ENCODE measurements at places on chromosomes 13 and 19. TPM values are rescaled to one million over a fixed set of nuclear protein-coding genes. Genes with fewer than 3 reads are reported as not detected.

The ZNF761 gene
- 16.4 TPM for total RNA-seq

The NOTCH3 gene
- total RNA-seq: 115 TPM

The RASA3 gene
- total RNA-seq: 10.0 TPM

The CDX2 gene
- not detected for total RNA-seq

The CYP4F11 gene
- total RNA-seq: 187 TPM

The FTL gene
- 3,402 TPM for total RNA-seq

The TEX29 gene
- total RNA-seq: not detected

GRCh38 chr13:110299283-110299840 lies 7.6 kb downstream of the COL4A1 start:
- no peak overlapping the region for H3K27ac ChIP-seq
- no peak for DNase-seq
- H3K36me3 ChIP-seq: no peaks in the 10 kb centered on the region
- peaks cover 9% of the 10 kb centered on the region for H3K4me1 ChIP-seq
- no peaks in the 10 kb centered on the region for H3K27me3 ChIP-seq

GRCh38 chr13:103029798-103030197 lies 36.4 kb downstream of the SLC10A2 start:
- H3K4me1 ChIP-seq: peaks cover 8% of the 10 kb centered on the region
- H3K36me3 ChIP-seq: no peaks in the 10 kb centered on the region
- no peaks in the 10 kb centered on the region for H3K27me3 ChIP-seq

DNA sequence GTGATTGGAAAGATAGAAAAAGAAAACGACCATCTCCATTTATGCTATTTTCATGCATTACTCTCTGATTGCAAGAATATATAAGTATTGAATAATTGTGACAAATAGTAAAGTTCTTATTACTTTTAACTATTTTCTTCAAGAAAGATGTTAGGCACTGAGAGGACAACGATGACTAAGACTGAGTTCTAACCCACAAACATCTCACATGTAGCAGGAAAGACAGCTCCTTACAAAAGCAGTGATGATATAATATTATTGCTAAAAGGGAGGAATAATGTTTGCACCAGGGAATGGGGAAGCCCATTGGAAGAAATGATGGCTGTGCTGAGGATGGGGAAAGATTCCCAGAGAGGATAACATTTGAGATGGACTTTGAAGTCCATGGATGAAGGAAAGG lies 22.6 kb downstream of the RXFP2 start:
- DNase-seq: no peak
- no peaks in the 10 kb centered on the region for H3K36me3 ChIP-seq
- no peak overlapping the region for H3K27ac ChIP-seq
- H3K4me1 ChIP-seq: no peaks in the 10 kb centered on the region
- no peak overlapping the region for H3K4me3 ChIP-seq

- no peaks in the 10 kb centered on the region for H3K36me3 ChIP-seq
- no peak for DNase-seq
- H3K4me3 ChIP-seq: no peak overlapping the region
- H3K27me3 ChIP-seq: peaks cover 87% of the 10 kb centered on the region
- H3K4me1 ChIP-seq: no peaks in the 10 kb centered on the region
Observed at GRCh38 chr19:35975608-35976214, 19.3 kb upstream of the SDHAF1 start.

- no peak for DNase-seq
- H3K27me3 ChIP-seq: no peaks in the 10 kb centered on the region
- no peaks in the 10 kb centered on the region for H3K4me1 ChIP-seq
Observed at GRCh38 chr13:35804901-35805300, 326.3 kb downstream of the DCLK1 start.

- no peak overlapping the region for H3K27ac ChIP-seq
- no peaks in the 10 kb centered on the region for H3K4me1 ChIP-seq
- H3K27me3 ChIP-seq: no peaks in the 10 kb centered on the region
- H3K4me3 ChIP-seq: no peak overlapping the region
- peak; percentile 45 for DNase-seq
Observed at GRCh38 chr13:107650081-107650701, 565.1 kb downstream of the LIG4 start.

GRCh38 chr13:80217614-80218456 lies 123.1 kb downstream of the SPRY2 start:
- no peak for DNase-seq
- no peaks in the 10 kb centered on the region for H3K27me3 ChIP-seq
- H3K4me3 ChIP-seq: no peak overlapping the region
- H3K27ac ChIP-seq: no peak overlapping the region
- no peaks in the 10 kb centered on the region for H3K4me1 ChIP-seq
- H3K36me3 ChIP-seq: no peaks in the 10 kb centered on the region

DNA sequence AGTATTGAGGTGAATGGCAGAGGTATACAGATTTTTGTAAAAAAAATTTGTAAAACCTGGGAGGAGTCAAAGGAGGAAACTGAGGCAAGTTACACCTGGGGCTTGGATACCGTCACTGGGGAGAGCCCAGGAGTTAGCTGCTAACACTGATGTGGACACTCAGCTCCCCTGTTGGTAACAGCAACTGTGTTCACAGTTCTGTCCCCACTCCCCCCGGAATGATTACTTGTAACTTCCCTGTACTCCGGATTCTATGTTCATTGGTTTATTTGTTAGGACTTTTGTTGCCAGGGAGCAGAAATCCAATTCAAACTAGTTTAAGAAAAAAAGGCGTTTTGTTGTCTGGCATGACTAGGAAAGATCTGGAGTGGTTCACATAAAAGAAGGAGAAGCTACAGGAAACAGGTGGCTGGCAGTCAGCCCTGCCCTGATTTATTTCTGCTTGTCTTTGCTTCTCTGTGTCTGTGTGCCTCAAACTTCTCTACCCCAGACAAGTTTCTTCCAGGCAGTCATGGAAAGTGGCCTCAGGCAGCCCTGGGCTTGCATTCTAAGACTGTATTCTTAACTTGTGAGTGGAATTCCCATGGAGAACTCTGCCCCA lies 2.3 kb upstream of the GPR12 start:
- no peaks in the 10 kb centered on the region for H3K36me3 ChIP-seq
- no peak overlapping the region for H3K27ac ChIP-seq
- H3K27me3 ChIP-seq: peaks cover 73% of the 10 kb centered on the region
- no peak for DNase-seq

- no peaks in the 10 kb centered on the region for H3K36me3 ChIP-seq
- no peak overlapping the region for H3K27ac ChIP-seq
- peak overlapping the region; percentile 90 for H3K4me3 ChIP-seq
- H3K4me1 ChIP-seq: peaks cover 5% of the 10 kb centered on the region
- no peak for DNase-seq
Observed at GRCh38 chr19:6531163-6531955, 533 bp downstream of the TNFSF9 start.

DNA sequence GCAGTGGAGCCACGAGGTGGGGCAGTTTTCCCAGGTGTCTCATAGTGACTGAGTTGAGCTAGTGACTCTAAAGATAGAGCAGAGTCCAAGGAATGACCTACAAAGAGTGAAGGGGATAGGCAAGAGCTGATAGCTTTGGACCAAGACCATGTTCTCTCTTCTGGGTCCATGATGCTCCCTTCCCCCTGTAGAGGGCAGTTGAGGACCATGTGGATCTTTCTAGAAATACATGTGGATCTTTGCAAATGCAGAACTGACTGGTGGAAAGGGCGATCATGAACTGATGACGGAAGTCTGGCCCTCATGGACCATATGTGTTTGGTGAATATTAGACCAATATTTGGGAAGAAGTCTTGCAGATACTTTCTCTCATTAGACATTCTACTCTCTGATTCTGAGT lies 6.9 kb downstream of the PSG1 start:
- no peak overlapping the region for H3K4me3 ChIP-seq
- H3K4me1 ChIP-seq: peaks cover 32% of the 10 kb centered on the region
- no peak overlapping the region for H3K27ac ChIP-seq

GRCh38 chr13:48728226-48728625 lies 74.5 kb downstream of the CYSLTR2 start:
- H3K27ac ChIP-seq: no peak overlapping the region
- DNase-seq: no peak
- no peak overlapping the region for H3K4me3 ChIP-seq
- H3K36me3 ChIP-seq: no peaks in the 10 kb centered on the region
- H3K27me3 ChIP-seq: no peaks in the 10 kb centered on the region

- no peak overlapping the region for H3K27ac ChIP-seq
- no peaks in the 10 kb centered on the region for H3K36me3 ChIP-seq
Observed at GRCh38 chr19:47002106-47002766, 17.4 kb upstream of the NPAS1 start.

GRCh38 chr13:47886314-47886713 lies 114.8 kb downstream of the SUCLA2 start:
- no peaks in the 10 kb centered on the region for H3K36me3 ChIP-seq
- H3K4me1 ChIP-seq: no peaks in the 10 kb centered on the region
- no peak overlapping the region for H3K27ac ChIP-seq
- no peak for DNase-seq

GRCh38 chr13:36736119-36736726 lies 62.4 kb downstream of the SERTM1 start:
- peak; percentile 11 for DNase-seq
- H3K4me3 ChIP-seq: no peak overlapping the region
- no peaks in the 10 kb centered on the region for H3K36me3 ChIP-seq
- H3K4me1 ChIP-seq: 0 out of 2 replicates have a peak, but pooled peaks cover 5% of the 10 kb centered on the region
- H3K27me3 ChIP-seq: no peaks in the 10 kb centered on the region

DNA sequence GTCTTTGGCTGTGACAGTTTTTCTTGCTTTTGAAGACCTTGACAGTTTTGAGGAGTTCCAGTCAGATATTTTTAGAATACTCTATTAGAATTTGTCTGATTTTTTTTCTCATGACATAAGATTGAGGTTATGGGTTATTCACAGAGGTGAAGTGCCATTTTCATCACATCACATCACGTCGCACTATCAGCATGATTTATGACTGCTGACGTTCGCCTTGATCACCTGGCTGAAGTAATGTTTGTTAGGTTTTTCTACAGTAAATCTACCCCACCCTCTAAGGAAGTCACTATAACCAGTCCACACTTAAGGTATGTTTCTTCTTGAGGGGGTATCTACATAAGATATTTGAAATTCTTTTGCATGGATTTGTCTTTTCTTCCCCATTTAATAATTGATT lies 169.7 kb downstream of the NDFIP2 start:
- H3K27ac ChIP-seq: no peak overlapping the region
- no peaks in the 10 kb centered on the region for H3K36me3 ChIP-seq
- H3K27me3 ChIP-seq: no peaks in the 10 kb centered on the region
- no peak overlapping the region for H3K4me3 ChIP-seq

GRCh38 chr19:6038634-6039405 lies 60.9 kb upstream of the RANBP3 start:
- no peaks in the 10 kb centered on the region for H3K4me1 ChIP-seq
- H3K36me3 ChIP-seq: no peaks in the 10 kb centered on the region
- H3K27ac ChIP-seq: no peak overlapping the region
- no peak overlapping the region for H3K4me3 ChIP-seq
- DNase-seq: no peak
- H3K27me3 ChIP-seq: no peaks in the 10 kb centered on the region

GRCh38 chr19:58407658-58408151 lies 744 bp upstream of the ZNF584 start:
- peak overlapping the region; percentile 73 for H3K4me3 ChIP-seq
- no peak for DNase-seq
- H3K4me1 ChIP-seq: peaks cover 12% of the 10 kb centered on the region
- H3K36me3 ChIP-seq: no peaks in the 10 kb centered on the region

GRCh38 chr13:47004540-47004939 lies 107.7 kb upstream of the HTR2A start:
- no peaks in the 10 kb centered on the region for H3K27me3 ChIP-seq
- H3K4me3 ChIP-seq: no peak overlapping the region
- no peaks in the 10 kb centered on the region for H3K4me1 ChIP-seq

DNA sequence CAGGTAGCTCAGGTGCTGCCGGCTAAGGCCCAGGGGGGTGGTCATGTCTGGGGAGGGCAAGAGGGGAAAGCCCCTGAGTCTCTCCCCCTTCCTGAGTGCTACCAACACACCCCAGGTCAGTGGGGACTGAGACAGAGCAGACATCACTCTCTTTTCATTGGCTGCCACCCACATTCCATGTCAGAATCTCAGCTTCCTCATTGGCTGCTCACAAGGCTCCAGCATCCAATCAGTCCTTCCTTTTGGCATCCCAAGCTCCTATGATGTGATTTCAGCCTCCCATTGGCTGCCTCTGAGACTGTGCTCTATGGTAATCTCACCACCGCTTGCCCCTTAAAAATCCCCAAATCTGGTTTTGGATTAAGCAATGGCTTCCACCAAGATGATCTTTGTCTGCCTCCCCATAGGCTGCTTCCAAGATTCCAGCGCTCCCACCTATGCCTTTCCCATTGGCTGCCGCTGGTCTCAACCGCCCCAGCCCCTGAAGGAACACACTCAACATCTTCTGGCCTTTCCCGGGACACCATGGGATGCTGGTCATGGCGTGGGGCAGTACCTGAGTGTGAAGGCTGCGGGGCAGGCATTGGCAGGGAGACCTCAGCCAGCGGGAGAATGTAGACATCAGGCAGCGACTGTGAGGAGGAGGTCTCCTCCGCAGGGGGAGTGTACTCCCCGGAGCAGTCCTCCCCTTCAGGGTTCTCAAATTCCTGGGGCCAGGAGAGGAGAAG lies 2.0 kb downstream of the LMTK3 start:
- DNase-seq: no peak
- no peaks in the 10 kb centered on the region for H3K27me3 ChIP-seq
- no peaks in the 10 kb centered on the region for H3K36me3 ChIP-seq
- no peak overlapping the region for H3K27ac ChIP-seq
- H3K4me3 ChIP-seq: no peak overlapping the region

GRCh38 chr13:42272115-42272803 lies at the start of gene AKAP11:
AKAP11 (plus strand) TSS chr13:42272152; CDS start chr13:42286349, 14,197 bp downstream.
- peak within 1 kb of the TSS; percentile 86 for H3K4me3 ChIP-seq
- 0 out of 2 replicates have a peak, but pooled peaks cover 11% of the 10 kb centered on the region for H3K4me1 ChIP-seq
- H3K27me3 ChIP-seq: no peaks in the 10 kb centered on the region
- no peaks in the 10 kb centered on the region for H3K36me3 ChIP-seq

GRCh38 chr13:36548129-36548528 lies 115.8 kb downstream of the CCNA1 start:
- H3K27ac ChIP-seq: no peak overlapping the region
- DNase-seq: no peak

- H3K27ac ChIP-seq: no peak overlapping the region
- no peaks in the 10 kb centered on the region for H3K36me3 ChIP-seq
- H3K4me1 ChIP-seq: peaks cover 4% of the 10 kb centered on the region
- DNase-seq: no peak
- H3K27me3 ChIP-seq: no peaks in the 10 kb centered on the region
Observed at GRCh38 chr19:5897189-5897969, 6.2 kb downstream of the NDUFA11 start.

GRCh38 chr13:73403355-73404120 lies 344.7 kb downstream of the KLF5 start:
- H3K4me1 ChIP-seq: peaks cover 28% of the 10 kb centered on the region
- H3K27ac ChIP-seq: peak overlapping the region; percentile 21
- H3K36me3 ChIP-seq: no peaks in the 10 kb centered on the region
- H3K27me3 ChIP-seq: no peaks in the 10 kb centered on the region

GRCh38 chr19:45320997-45321775 lies 1.5 kb downstream of the CKM start:
- DNase-seq: no peak
- H3K27ac ChIP-seq: no peak overlapping the region
- H3K27me3 ChIP-seq: peaks cover 9% of the 10 kb centered on the region
- H3K4me1 ChIP-seq: no peaks in the 10 kb centered on the region

Measured in PC-9 (cell line).